ENCODE measurements at places on chromosomes 3 and 15.

GRCh38 chr3:23490459-23490858, 287.3 kb downstream of the UBE2E2 start:
- DNase-seq, result no peak

DNA sequence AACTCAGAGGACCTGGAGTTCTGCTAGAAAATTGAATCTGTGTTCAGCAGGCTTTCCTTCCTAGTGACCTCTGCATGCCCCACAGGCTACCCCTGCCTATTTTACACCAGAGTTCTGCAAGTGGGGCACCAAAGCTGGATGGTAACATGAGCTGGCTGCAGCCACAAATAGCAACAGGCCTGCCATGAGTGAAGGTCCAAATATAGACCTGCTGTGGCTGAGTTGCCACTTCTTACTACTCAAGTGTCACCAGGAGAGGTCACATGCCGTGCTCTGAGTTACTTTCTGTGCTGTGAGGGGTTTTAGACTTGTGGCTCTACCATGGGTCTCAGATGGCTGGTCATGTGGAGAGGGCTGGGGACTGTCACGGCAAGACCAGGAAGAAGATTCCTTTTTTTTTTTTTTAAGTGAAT, at the start of gene FSD2:
Gene FSD2 (minus strand): TSS at position 76 of the 413 bp plus-strand sequence. CDS start 18,679 bp downstream, outside the sequence.
- peak; percentile 29 for DNase-seq

DNA sequence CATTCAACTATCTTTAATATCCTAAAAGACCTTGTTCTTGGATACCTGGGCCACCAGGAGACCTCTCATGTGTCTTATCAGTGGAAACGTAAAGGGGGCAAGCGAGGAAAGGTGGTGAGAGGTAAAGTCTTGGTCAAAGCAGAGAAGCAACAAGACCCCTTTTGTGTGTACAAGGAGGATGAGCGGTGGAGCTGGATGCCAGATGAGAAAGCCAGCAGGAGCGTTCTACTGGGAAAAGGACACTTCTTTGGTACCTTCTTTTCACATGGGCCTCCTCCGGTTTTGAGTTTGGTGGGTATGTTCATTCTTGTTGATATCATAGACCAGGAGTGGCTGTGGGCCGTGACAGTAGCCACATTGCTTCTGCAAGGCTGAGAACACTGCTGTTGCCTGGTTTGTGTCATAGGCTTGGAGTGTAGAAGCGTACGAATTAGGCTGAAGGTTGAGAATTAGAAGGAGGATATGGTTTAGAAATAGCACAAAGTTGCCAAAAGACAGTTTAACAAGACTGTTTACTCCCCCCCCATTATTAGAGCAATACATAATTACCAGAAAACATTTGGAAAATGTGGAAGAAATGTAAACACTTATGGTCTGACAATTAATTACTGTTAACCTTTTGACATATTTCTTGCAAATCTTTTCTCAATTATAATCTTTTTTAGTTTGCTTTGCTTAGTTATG, 46.8 kb upstream of the VILL start:
- DNase-seq, result no peak

- peak; percentile 17 for DNase-seq
Observed at GRCh38 chr15:30992249-30992864, 929 bp upstream of the MTMR10 start.

DNA sequence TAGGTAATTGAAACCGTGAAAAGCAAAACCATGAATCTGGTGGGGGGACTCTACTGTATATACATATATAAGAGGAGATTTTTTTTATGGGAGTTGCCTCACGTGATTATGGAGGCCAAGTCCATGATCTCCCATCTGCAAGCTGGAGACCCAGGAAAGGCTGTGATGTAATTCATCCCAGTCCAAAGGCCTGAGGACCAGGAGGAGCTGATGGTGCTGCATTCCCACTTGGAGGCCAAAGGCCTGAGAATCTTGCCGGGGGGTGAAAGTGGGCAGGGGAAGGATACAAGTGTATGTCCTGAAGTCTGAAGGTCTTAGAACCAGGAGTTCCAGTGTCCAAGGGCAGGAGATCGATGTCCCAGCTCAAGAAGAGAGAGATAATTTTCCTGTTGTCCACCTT, 37.1 kb upstream of the CEMIP start:
- DNase-seq, result no peak

GRCh38 chr3:147301781-147302180, 104.6 kb downstream of the ZIC4 start:
- no peak for DNase-seq

DNA sequence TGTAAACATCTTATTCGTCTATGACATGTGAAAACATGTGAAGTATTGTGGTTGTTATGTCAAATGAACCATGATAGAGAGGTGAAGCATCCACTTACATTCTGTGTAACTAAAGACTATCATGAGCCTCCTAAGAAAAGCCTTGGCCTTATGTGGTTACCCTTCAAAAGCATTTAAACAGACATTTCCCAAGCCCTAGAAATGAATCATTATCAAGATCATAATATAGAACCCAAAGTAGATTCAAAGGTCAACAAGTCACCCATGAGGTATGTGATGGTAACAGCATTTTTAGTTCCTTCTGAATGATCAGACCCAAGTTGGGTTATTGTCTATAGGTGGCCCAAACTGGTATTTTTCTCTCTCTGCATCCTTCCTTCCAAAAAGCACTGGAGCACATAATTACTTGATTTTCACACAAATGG, 408.0 kb downstream of the TBL1XR1 start:
- DNase-seq, result no peak

DNA sequence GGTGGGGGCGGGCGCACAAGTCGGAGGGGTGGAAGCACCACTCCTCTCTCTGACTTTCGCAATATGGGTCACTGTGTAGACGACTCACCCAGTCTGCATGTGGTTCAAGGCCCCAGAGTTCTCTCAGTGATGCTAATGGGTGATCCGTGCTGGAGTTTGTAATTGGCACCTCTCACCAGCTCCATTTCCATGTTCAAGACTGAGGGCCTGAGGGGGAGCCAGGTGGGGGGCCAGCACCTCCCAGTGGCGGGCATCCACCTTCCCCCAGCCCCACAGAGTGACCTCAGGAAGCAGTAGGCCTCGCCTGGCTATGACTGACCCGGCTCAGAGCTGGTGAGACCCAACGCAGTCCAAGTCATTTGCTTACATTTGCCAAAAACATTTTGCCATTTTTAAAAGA, 230.0 kb upstream of the ST8SIA2 start:
- DNase-seq, result peak; percentile 26

GRCh38 chr3:114417675-114418074, 123.8 kb downstream of the TIGIT start:
- DNase-seq, result no peak

DNA sequence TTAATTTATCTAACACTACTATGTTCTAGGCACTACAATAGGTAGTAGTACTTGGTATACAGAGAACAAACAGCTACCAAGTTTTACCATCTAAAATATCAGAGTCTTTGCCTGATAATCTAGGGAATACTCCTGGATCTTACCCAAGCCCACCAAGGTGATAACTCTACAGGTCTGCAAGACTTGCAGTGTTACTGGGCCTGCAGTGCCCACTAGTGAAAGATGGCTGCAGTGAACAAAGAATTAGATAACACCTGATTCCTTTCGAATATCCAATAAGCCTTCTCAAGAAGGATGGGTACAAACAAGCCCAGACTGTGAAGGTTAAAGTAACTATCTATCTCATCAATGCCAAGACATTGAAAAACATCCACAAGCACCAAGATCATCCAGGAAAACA, 317.0 kb upstream of the DCBLD2 start:
- DNase-seq, result no peak

DNA sequence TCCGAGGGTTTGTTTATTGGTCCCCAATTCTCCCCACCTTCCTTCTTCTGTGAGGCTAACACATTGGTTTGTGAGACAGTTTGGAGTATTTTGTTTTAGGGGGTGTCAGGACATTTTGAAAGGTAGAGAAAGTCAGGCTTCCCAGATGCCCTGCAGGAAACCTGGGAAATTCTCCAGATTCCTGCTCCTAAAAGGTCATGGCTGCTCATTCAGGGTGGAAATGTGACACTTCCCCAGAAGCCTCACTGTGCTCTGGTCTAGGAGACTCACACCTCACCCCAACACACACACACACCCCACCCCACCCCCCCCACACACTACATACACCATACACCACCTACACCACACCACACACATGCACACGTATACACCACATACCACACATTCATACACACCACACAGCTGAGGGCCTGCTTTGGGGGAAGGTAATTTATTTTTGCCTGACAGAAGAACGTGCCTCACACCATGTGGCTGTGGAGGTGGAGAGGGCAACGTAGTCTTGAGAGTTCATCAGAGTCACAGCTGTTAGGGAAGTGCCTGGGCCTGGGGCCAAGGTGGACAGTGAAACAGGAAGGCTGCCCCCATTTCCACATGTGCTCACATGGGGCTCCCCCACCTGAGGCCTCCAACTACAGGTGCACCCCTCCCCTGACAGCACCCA, 40.4 kb upstream of the LIMD1 start:
- DNase-seq, result peak; percentile 26

Measured in NB4 (cell line).